ENCODE measurements at places on chromosomes 2 and 18.
A peak's percentile ranks its signal among the peaks of the same experiment; 100 is the strongest.

DNA sequence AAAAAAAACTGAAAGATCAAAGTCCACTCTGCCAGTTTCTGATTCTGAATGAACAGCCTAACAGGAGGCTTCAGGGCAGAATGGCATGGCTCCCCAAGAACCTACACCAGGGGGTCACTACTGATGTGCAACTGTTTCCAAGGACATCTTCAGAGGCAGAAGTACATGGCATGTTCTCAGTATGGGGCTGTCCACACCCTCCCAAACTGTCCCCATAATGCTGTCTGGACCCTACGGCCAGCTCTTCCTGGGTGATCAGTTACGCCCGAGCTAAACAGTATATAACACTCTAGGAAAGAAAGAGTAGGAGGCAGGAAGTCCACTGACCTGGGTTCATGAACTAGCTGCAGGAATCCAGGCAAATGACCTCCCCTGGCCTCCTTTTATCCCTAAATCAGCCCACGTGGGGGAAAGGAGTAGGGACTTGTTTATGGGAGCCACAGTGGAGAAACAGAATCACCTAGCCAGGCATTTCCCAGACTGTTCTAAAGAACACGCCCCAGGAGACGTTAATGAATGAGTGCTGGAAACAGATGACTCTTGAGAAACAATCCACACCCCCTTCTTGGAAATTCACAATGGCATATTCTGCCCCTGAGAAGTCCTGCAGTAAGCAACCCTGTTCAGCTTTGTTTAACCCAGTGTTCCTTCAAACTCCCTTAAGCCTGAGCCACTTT lies 2.5 kb downstream of the TMBIM1 start:
- H3K4me1 ChIP-seq, result peaks cover 79% of the 10 kb centered on the region
- peak overlapping the region; percentile 91 for H3K27ac ChIP-seq
- peaks cover 3% of the 10 kb centered on the region for H3K36me3 ChIP-seq
- no peak for DNase-seq
- peak overlapping the region; percentile 86 for H3K4me3 ChIP-seq

DNA sequence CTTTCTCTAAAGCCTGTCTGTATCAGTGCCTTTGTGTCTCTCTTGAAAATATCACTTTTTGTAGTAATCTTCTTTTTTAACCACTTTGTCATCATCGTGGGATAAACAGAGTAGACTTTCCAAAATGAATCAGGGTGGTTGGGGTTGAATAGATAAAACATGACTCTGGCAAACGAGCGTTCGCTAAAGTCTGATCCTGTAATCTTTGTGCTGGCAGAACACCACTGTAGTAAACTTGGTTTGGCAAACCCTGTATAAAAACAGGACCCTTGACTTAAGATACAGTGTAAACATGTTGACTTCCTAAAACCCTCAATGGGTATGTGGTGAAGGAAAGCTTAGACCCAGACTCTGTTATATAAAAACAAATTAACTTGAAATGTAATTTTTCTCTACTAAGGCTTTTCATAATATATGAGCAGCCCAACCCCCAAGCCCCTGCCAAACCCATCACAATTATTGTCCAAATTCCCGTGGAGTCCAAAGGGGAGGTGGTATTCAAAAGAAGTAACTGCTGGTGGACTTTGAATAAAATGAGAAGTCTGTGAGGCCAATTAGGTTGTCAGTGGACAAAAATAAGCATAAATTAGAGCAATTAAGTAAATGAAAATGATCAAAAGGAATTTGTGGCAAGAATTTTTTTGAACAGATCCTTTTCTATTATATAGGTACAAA lies 52.2 kb downstream of the COLEC12 start:
- no peak for DNase-seq
- no peaks in the 10 kb centered on the region for H3K4me1 ChIP-seq
- no peaks in the 10 kb centered on the region for H3K36me3 ChIP-seq
- peaks cover 3% of the 10 kb centered on the region for H3K27me3 ChIP-seq
- no peak overlapping the region for H3K4me3 ChIP-seq

DNA sequence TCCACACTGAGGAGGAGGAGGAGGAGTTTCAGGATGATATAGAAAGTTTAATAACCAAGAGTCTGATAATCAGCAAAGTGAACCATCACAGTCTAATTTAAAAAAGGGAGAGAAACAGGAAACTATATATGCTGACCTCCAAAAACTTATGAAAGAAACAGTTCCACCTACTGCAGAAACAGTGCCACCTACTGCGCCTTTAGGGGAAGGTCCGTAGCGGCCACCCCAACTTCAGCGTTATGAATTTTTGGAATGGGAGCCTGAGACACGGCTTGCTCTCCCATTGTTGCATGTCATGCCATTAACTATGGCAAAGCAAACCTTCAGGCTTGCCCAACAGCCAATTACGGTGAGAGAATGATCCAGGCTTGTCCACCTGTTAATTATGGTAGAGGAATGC lies 1719.2 kb upstream of the LRRTM1 start:
- no peaks in the 10 kb centered on the region for H3K4me1 ChIP-seq
- no peaks in the 10 kb centered on the region for H3K27me3 ChIP-seq
- H3K27ac ChIP-seq, result no peak overlapping the region
- no peak overlapping the region for H3K4me3 ChIP-seq

- no peaks in the 10 kb centered on the region for H3K4me1 ChIP-seq
- no peak for DNase-seq
- no peak overlapping the region for H3K27ac ChIP-seq
- no peak overlapping the region for H3K4me3 ChIP-seq
- H3K27me3 ChIP-seq, result peaks cover 32% of the 10 kb centered on the region
Measured at GRCh38 chr2:206721256-206721920, 3.2 kb upstream of the DYTN start.

- no peaks in the 10 kb centered on the region for H3K4me1 ChIP-seq
- no peak overlapping the region for H3K27ac ChIP-seq
- no peak overlapping the region for H3K4me3 ChIP-seq
- no peaks in the 10 kb centered on the region for H3K36me3 ChIP-seq
Measured at GRCh38 chr18:33656889-33657448, 79.0 kb downstream of the ASXL3 start.

DNA sequence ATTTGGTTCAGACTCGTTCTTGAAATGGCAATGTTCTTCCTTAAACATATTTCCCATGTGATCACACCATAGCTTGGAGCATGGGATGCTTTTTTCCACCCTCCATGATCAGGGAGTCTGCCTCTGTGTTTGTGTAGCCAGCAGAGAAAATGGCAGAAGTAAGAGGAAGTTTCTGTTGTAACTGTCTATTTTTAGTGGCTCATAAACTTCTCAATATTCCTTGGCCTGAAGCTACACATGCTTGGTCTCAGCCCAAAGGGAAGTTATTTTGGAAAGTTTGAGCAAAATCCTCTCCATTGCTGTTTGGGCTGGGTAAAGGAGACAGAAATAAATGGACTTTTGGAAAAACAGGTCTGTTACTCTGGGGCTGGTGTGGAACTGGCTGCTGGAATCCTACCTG lies 33.4 kb upstream of the ITGA6 start:
- peaks cover 6% of the 10 kb centered on the region for H3K4me1 ChIP-seq
- H3K27me3 ChIP-seq, result no peaks in the 10 kb centered on the region
- DNase-seq, result no peak
- H3K27ac ChIP-seq, result no peak overlapping the region

DNA sequence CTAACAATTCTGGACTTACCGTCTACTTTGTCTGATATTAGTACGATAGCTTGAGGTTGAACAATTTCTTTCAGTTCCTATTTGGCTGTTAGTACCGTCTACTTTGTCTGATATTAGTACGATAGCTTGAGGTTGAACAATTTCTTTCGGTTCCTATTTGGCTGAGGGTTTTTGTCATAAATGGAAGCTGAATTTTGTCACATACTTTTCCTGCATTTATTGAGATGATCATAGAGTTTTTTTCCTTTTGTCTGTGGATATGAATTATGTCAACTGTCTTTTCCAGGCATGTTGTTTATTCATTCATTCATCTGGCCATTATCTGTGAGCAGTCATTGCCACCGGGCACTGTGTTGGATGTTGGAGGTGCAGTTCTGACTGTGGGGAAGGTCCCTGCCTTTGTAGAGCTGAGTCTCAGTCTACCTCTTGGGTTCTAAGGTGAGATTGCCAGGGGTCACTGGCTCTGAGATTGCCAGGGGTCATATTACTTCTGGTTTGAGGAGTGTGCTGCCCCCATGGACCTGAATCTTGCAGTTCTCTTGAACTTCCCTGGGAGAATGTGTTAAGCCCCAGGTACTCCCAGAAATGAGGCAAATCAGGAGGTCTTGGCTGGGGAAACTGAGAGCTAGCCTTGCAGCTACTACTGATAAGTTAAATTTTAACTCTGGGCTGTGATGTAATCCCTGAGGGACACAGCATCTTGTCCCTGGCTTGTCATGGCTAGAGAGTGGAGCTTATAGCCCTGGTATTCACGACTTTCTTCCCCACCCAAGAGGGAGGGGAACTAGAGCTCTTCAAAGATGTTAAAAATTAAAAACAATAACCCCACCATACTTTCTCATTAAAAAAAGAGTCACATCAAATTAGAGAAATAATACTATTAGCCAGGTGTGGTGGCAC lies 89.1 kb upstream of the MBOAT2 start:
- DNase-seq, result no peak
- peaks cover 1% of the 10 kb centered on the region for H3K4me1 ChIP-seq
- no peak overlapping the region for H3K4me3 ChIP-seq
- no peak overlapping the region for H3K27ac ChIP-seq
- H3K27me3 ChIP-seq, result peaks cover 31% of the 10 kb centered on the region
